ENCODE measurements at places on chromosomes 5 and 9.

GRCh38 chr9:122580360-122580759 is 2.8 kb downstream of the OR1L8 start:
- no peak for DNase-seq

DNA sequence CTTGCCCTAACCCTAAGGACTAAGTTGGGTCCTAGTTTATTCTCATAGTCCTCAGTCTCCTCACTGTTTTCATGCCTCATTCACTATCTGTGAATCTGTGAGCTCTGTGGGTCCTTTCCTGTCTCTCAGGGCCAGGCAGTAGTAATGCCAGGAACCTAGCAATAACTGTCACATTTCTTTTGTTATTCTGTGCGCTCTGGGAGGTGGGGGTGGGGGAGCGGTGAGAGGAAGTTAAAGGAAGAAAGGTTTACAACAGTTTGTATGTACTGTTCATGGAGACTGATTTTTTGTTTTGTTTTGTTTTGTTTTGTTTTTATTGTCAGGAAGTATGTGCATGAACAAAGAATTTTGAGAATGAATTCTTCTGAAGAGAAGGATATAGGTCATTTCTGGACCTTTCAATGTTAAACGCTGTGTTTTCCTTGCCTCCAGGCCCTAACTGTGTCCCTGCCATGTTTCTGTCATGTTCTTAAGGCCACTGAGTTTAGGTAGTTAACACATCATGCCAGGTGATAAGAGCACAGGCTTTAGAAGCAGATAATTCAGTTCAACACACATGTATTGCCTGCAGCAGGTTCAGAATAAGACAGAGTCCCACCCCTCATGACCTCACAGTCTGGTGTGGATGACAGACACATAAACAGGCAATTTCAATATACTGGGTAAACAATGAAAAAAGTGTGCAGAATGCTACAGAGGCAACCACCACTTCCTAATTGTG is 13.3 kb upstream of the FEM1C start:
- DNase-seq = no peak

DNA sequence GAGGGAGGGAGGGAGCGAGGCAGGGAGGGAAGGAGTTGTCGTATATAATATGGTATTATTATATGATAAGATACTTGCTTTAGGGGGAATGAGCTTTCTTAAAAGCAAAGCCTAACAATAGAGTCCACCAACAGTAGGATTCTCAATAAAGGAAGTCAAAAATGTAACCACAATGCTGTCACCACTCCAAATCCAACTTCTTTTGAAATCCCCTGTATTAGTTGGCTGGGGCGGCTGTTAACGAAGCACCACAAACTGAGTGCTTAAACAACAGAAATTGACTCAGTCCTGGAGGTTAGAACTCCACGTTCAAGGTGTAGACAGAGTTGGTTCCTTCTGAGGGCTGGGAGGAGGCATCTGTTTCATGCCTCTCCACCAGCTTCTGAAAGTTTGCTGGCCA is 23.1 kb downstream of the GAS1 start:
- DNase-seq = no peak

DNA sequence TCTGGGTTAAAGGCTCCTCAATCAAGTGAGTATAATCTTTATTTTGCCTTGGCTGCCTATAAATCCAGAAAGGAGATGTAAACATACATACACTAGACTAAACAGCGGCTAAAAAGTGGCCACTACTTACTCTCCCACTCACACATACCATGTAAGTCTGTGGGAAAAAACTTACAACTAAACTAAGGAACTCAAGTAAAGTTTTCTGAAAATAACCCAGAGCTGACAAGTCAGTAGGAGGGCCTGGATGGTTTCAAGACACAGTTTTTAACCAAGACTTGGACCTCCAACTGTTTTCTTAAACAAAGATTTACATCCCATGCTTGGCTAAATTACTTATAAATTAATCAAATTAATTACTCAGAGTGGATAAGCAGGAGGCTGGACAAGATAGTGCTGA is 64.5 kb downstream of the CEP120 start:
- DNase-seq = no peak

GRCh38 chr9:88090151-88090581 is 48.1 kb downstream of the SPATA31C2 start:
- DNase-seq = no peak

GRCh38 chr5:43422143-43422542 is 10.0 kb upstream of the CCL28 start:
- DNase-seq = no peak

- no peak for DNase-seq
Measured at GRCh38 chr9:1536522-1537170, 478.5 kb upstream of the SMARCA2 start.

- DNase-seq = no peak
Measured at GRCh38 chr5:141439411-141440141, 9.3 kb downstream of the PCDHGA12 start.

DNA sequence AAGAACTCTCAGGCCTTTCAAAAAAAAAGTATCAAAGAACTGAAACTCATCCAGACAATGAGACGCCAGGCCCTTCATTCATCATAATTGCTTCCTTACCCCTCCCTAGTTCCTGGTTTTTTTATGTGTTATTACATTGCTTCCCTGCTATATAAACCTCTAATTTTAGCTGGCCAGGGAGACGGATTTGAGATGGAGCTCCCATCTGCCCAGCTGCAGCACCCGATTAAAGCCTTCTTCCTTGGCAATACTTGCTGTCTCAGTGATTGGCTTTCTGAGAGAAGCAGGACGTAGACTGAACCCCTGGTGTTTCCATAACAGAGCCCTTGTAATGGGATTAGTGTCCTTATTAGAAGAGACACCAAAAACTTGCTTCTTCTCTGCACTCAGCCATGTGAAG is 62.4 kb downstream of the BARX1 start:
- no peak for DNase-seq

- DNase-seq = no peak
Measured at GRCh38 chr5:3092211-3092610, 340.7 kb upstream of the IRX2 start.

GRCh38 chr9:85900504-85901201 is 40.3 kb upstream of the NAA35 start:
- peak; percentile 63 for DNase-seq

Data from iPS-NIHi11 (cell line).